ENCODE measurements at places on chromosomes 1 and 21.

DNA sequence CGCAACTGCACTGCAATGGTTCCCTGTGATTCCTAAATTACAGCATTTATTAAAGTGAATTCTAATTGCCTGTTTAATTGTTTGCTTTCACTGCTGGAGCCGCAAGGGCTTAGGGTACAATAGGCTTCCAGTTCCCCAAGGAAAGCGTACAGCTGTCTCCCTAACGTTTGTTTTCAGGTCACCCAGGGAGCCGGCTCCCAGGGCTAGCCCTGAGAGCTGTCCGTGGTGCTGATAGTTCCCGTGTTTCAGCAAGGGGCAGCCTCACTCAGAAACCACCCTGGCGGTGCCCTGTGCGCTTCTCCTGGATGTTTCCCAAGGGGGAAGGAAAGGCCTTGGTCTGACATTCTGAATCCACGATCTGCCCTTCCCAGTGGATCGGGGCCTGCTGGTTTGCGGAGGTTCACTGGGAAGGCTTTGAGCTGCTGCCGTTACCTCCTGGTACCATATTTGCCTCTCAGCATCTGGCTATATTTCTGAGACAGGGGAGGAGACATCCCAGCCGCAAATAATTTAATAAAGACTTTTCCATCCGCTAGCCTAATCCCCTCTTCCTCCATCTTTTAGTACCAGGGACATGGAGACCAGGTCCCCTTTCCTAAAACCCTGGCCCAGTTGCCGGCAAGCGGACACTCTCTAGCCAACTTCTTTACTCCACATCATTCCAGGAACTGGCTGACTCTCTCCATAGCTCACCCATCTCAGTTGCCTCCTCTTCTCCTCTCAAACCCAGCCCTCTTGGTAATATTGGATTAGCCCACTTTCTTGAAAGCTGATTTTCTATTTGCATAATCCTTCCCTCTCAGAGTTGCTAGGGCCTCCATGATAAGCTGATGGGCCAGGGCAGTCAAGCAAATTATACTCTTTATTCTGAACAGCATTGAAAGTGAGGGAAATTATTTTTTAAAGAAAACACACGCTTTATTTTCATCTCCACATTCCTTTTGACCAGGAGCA is 149.0 kb downstream of the IGSF21 start:
- DNase-seq = peak; percentile 76

GRCh38 chr1:176670853-176671252 is 207.9 kb downstream of the PAPPA2 start:
- DNase-seq = no peak

- DNase-seq = no peak
Observed at GRCh38 chr1:224641030-224641429, 24.9 kb downstream of the CNIH3 start.

GRCh38 chr1:119686661-119687060 is 25.1 kb upstream of the PHGDH start:
- DNase-seq = no peak

DNA sequence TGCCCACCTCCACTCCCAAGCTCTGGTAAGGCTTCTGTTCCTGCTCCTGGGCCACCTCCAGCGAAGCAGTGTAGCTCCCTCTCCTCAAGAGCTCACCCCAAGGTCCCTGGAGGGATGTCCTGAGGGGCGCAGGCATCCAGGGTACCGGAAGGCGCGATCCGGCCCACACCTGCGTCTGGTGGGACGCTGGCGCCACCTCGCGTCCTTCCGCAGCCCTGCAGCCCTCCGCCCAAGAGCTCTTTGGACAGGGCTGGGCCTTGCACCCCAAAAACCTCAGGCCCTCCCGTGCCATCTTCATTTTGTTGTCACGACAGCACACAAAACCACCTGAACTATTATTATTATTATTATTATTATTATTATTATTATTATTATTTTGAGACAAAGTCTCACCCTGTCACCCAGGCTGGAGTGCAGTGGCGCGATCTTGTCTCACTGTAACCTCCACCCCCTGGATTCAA is 49.2 kb upstream of the PAX7 start:
- DNase-seq = no peak

- DNase-seq = no peak
Observed at GRCh38 chr1:193185211-193185610, 1.2 kb downstream of the B3GALT2 start.

GRCh38 chr1:74579425-74579824 is 67.0 kb upstream of the LRRC53 start:
- no peak for DNase-seq

GRCh38 chr1:64051796-64052195 is 151.6 kb upstream of the UBE2U start:
- no peak for DNase-seq

DNA sequence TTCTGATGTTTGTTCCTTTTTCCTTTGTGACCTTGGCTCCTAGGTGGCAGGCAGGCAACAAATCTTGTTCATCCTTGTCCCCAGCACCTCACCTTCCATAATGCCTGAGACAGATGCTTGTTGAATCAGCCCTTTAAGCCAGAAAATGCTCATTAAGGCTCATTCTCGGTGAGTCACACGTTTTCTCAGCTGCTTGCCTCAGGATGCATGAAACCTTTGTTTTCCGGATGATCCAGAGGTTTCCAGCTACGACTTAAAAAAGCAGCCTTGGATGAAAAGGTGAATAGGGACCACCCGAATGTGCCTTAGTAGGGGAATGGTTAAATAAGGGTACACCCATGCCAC is 4.6 kb upstream of the ATP13A2 start:
- peak; percentile 4 for DNase-seq

DNA sequence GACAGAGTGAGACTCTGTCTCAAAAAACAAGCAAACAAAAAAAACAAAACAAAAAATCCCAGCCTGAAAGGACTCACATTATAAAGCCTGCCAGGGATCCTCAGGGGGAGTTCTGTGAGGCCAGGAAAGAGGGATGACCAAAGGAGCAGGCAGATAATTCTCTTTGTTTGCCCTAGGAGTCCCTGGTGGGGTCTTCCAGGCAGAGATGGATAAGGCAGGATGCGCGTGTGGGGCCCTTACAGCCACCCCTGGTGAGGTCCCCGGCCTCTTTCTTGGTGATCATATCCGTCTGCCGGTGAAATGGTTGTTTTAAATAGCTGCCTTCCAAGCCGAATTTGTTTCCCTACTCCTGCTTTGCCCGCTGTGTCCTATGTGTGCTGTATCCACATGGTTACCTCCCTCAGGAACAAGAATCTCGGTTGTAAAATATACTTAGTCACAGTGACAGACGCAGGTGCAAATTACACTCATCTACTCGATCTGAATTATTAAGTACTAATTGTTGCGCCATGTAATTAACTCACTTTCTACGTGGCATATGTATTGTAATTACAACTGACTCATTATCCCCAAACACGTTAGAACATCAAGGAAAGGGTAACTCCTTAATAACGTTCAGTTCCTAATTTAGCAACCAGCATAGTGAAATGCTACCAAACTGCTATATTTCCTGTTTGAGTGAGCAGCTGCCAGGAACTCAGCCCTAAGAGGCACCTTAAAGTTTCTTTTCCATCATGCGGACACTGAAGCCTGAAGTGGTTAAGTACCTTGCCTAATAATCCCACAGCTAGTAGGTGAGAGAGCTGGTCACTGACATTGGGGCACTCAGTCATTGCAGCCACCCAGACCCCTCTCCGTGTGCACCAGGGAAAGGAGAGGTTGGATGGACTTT is 106.4 kb downstream of the ZSCAN20 start:
- DNase-seq = no peak

DNA sequence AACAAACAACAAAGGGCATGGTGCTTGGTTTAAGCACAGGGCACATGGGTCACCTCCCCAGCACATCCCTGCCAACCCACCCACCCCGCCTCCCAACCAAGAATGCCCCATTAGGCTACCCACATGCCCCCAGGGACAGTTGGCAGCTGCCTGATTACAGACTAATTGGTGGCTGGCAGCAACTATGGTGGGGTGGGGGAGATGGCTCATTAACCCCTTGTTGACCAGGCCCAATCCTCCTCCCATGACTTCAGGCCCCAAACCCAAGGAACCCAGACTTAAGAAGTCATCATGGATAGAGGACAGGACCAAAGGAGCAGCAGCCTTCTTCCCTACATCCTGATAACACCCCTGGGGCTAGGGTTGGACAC is 1.3 kb downstream of the RIMS3 start:
- no peak for DNase-seq

- no peak for DNase-seq
Observed at GRCh38 chr1:81970416-81970815, 169.7 kb downstream of the ADGRL2 start.

DNA sequence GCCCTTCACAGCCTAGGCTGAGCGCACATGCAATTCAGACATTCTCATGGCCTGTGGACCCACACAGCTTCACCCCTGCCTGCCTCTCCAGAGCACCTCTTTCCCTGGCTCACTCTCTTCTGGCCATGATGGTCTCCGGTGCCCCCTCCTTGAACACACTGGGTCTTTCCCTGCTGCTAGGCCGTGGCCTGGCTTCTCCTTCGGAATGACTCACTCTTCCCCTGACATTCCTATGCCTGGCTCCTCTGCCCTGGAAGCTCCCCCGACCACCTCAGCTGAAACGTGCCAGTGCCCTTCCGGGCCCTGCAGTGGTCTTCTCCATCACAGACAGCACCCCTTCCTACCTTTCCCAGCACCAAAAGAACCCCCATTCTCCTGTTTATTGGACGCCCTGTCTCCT is 28.3 kb downstream of the EPHA8 start:
- DNase-seq = no peak

DNA sequence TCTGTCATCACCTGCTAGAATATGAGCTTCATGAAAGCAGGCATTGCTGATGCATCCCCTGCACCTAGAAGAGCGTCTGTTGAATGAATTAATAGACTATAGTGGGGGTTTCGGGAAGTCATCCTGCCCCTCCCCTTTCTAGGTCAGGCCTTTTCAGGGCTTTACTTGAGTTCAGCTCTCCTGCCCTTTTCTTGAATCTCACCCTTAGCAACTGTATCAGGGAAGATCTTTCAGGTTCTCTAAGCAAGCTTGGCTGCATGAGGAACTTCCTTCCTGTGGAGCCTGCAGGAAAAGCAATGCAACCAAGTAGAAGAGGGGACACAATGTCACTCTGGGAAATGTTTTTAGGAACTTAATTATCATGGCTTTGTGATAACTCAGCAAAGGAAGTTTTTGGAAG is 27.2 kb upstream of the KIAA0040 start:
- DNase-seq = no peak

DNA sequence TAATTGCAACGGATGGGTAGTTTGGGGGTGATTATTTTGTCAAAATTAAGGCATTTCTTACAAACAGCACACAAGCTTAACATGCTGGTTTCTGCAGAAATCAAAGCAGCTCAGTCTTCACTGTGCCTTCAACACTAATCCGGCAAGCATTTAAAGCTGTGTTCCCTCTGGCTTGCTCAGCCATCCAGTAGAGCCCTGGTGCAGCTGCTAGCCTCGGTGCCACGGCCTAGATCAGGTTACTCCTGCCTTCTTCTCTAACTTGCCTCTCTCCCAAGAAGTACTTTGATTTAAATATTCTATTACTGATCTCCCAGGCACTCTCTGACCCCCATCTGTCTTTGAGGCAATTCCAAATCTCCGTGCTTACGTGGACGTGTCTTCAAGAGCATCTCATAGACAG is 85.6 kb downstream of the GREM2 start:
- DNase-seq = no peak

- peak; percentile 21 for DNase-seq
Observed at GRCh38 chr1:6130036-6130435, 50.1 kb downstream of the CHD5 start.

GRCh38 chr1:233086961-233087881 is 136.8 kb downstream of the NTPCR start:
- DNase-seq = no peak

GRCh38 chr1:4485398-4485797 is 169.0 kb upstream of the AJAP1 start:
- DNase-seq = no peak

GRCh38 chr1:156042828-156043227 is 10.8 kb downstream of the UBQLN4 start:
- no peak for DNase-seq

GRCh38 chr1:106907795-106908194 is 148.7 kb upstream of the PRMT6 start:
- no peak for DNase-seq

All from right forelimb (tissue), 1 donor.